GM06990 (cell line): ENCODE measurements at places on chromosomes 2 and 18.
A peak's percentile ranks its signal among the peaks of the same experiment; 100 is the strongest.

- DNase-seq: no peak
Observed at GRCh38 chr2:220569112-220569897, 941.9 kb downstream of the SLC4A3 start.

DNA sequence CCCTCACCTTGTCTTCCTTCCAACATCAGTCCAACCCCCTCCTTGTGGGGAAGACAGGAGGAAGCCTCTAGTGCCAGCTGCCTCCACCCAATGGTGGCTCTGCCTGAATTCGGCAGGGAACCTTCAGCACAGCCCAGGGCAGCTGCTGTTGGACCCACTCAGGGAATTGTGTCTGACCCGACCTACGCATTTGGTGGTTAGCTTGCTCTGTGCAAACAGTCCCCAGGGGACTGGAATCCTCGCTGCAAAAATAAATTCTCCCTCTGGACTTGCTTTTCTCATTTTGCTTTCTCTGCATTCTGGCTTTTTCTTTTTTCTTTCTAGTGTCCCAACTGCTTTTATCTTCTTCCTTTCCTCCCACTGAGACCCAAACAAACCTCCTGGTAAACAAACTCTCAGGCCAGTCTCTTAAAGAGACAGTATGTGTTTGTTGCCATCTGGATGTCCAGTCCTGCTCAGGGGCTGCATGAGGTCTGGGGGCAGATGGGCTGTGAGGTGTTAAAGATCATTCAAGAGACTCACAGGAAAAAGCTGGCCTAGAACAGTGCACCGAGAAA lies 137.7 kb upstream of the HAAO start:
- DNase-seq: no peak

- DNase-seq: no peak
Observed at GRCh38 chr2:43818761-43819160, 19.9 kb downstream of the ABCG5 start.

DNA sequence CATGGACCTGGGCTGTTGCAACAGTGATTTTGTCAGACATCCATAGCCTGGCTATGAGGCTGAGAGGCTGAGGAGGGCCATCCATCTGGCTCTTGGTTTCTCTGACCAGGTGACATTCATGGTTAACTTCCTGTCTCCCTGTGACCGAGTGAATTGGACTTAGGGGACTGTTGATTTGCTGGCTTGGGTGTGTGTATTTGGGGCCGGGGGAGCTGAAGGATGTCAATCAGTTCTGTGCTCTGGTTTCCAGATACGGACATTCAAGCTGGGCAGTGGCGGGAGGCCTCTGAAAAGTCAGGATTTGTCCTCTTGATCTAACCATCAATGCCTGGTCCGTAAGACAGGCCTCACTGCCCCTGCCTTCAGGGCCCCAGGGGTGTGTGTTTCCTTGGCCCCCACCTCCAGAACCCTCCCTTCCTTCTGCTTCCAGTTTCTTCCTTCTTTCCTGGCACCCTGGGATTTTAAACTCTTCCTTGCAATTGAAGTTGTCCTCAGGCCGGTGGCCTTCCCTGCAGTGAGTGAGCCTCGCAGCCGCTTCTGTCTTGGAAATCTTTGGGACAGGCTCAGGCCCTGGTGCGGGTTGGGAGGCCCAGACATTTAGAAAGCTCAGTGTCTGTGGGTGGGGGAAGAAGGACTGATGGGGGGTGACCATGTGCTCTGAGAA lies 54.7 kb upstream of the HAAO start:
- no peak for DNase-seq

DNA sequence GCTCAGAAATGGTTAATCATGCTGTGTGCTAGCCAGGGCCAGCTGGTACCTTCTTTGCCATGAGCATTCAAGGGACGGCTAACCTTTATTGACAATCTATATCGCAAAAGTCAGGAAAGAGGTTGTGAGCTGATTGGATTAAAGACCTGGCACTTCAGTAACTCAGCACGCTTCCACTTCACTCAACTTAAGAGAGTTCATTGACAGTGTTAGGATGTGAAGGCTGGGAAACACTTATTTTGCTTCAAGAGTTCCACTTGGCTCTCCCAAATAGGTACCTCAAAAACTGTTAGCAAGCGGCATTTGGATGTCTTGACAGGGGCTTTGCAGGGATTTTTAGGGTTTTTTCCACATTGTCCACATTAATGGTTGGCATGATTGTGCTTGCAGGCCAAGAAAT lies 25.1 kb upstream of the TXNDC2 start:
- DNase-seq: no peak

DNA sequence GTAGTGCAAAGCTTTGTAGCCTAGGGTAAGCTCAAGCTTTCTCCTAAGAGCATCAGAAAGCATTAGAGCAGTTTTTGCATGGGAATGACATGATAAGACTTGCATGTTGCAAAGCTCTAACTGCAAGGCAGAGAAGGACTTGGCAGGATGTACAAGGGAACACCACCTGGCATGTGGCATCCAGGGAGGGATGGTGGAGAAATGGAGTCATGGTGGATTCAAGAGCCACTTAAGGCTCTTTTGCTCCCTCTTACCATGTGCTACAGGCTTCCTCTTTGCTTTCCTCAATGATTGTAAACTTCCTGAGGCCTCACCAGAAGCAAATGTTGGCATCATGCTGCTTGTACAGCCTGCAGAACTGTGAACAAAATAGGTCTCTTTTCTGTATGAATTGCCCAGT lies 266.0 kb downstream of the GLI2 start:
- no peak for DNase-seq

DNA sequence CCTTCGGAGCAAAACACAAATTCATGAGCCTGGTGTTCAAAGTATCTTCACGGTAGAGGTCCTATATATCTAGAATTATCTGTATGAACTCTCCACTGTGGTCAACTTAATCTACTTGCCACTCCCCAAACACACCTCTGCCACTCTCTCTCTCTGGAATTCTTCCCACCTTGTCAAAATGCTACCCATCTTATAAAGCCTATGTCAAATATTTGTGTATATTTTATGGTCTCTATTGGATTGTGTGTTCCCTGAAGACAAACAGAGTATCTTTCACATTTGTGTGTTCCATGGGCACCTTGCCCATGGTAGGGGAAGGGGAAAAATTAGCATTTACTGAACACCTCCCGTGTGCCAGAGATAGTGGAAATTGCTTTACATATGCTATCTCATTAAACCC lies 83.2 kb upstream of the ATL2 start:
- DNase-seq: no peak

DNA sequence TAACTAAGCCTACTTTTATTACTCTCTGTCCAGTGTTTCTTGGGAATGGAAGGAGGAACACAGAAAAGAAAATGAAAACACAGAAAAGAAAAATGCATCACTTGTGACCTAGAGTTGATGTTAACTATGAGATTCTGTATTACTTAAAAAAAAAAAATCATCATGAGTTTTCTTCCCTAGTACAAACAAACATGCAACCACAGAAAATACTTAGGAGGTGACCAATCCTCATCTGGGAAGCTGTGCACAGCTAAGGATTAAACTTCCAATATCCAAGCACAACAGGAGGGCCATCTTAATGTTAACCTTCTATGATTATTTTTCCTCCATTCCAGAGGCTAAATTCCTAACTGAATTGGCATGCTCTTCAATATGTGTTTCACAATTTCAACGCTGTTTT lies 1140.4 kb downstream of the LRP1B start:
- no peak for DNase-seq

GRCh38 chr2:111200333-111200881 lies 79.7 kb downstream of the BCL2L11 start:
- no peak for DNase-seq

DNA sequence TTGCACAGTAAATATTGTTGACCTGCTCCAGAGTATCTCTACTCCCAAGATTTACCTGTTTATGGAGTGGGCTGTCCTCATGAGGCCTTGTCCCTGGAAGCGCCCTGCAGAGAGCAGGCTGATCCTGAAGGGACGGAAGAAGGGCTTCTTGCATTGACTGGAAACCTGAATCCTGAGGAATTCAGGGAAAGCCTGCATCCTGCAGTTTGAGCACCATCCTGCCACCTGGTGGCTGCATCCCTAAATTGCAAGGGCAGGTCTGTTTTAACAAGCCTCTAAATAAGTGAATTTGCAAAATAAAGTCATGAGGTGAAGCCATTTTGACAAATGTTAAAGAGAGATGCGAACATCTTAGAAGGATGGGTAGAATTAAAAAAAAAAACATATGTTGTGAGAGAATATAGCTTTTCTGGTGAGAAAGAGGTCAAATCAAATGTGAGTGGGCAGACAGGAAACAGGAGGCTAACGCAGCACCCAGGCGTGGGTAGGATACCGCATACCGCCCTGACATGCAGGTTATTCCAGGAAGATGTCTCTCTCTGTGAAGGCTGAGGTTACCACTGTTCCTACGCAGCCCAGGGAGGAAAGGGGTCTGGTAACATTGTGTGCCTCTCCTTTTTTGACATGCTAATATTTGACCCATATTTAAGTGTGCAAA lies 754.9 kb downstream of the RNF144A start:
- DNase-seq: peak; percentile 13

- DNase-seq: no peak
Observed at GRCh38 chr18:58851856-58852255, 12.8 kb upstream of the ZNF532 start.

- no peak for DNase-seq
Observed at GRCh38 chr18:67496469-67496868, 20.1 kb downstream of the DSEL start.

GRCh38 chr2:130258356-130258755 lies 60.1 kb upstream of the TUBA3E start:
- DNase-seq: no peak

DNA sequence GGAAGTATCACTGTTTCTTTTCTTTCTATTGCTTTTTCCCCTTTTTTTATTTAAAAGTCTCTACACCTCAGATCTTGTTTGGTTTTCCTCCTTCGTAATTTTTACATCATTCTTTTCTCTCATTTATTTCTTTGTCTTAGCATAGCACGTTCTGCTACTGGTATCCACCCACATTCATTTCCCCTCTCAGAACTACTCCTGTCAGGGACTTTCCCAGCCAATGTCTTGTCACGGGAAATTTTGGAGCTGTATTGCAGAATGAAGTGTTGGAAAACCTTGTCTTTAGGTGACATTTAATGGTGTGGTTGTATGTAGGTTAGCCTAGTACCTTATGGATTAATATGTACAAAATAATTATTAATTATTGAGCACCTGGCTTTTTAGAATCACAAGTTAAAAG lies 34.0 kb downstream of the TTLL4 start:
- DNase-seq: no peak

GRCh38 chr18:53843113-53843760 lies 381.2 kb downstream of the MBD2 start:
- DNase-seq: no peak

GRCh38 chr18:48798334-48799245 lies 152.2 kb downstream of the SMAD7 start:
- DNase-seq: no peak

DNA sequence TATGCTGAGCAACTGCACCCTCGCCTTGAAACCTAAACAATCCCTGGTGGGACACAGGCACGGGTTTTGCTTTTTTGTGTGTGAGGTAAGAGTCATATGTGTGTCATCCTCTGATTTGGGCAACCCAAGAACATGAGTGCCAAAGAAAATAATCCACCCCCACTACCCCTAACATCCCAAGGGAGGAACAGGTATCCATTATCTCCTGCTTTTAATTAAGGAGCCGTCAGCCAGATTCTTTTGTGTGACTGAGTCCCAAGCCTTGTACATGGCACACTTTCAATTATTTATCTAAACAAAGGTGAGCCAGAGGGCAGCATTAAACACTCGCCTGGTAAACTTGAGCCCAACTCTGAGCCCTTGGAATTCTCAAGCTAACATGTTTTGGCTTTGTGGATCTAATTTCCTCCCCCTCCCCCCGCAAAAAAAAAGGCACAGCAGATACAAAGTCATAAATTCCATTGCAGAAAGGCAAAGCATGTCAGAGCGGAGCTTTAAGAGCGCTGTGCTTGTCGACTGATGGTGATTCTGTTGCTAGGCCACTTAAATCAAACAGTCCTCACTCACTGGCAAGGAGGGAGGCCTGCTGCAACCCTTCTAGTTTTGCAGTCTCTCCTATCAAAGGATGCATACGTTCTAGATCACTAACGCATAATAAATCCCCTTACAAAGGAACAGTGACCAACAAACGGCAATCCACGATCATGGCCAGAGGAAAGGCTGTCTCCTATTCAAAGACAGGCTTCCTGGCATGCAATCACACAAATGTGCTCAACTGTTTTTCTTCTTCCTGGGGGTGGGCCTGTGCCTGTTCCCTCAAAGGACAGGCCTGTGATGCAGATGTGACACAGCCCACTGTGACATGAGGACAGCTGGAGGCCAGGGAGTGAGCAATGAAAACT lies 143.5 kb upstream of the LMAN1 start:
- no peak for DNase-seq

- DNase-seq: peak; percentile 28
Observed at GRCh38 chr2:239910851-239911640, 114.1 kb downstream of the NDUFA10 start.

- no peak for DNase-seq
Observed at GRCh38 chr2:195304310-195304709, 352.7 kb upstream of the SLC39A10 start.

- peak; percentile 28 for DNase-seq
Observed at GRCh38 chr2:164841719-164842623, at the start of gene COBLL1. TSS of gene COBLL1 (minus strand) at chr2:164841823. CDS start at chr2:164841196, 627 bp downstream.

- no peak for DNase-seq
Observed at GRCh38 chr18:49364821-49365220, 95.6 kb downstream of the DYM start.

- DNase-seq: no peak
Observed at GRCh38 chr2:184091456-184091855, 506.9 kb upstream of the ZNF804A start.

DNA sequence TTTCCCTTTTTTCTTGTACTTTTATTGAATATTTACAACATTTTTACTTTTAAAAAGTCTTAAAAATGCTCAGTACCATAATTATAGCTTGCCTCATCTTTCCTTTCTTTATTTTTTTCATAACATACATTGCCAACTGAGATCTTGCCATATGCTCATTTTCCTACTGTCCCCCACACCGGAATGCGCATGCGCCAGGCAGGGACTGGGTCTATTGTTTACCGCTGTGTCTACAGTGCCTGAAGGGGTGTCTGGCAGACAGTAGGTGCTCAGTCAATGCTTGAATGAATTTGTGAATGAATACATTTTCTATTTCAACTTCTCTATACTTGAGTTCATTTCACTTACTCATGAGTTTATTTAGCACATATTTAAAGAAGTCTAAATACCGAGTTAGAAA lies 158.0 kb downstream of the CYP26B1 start:
- DNase-seq: no peak

DNA sequence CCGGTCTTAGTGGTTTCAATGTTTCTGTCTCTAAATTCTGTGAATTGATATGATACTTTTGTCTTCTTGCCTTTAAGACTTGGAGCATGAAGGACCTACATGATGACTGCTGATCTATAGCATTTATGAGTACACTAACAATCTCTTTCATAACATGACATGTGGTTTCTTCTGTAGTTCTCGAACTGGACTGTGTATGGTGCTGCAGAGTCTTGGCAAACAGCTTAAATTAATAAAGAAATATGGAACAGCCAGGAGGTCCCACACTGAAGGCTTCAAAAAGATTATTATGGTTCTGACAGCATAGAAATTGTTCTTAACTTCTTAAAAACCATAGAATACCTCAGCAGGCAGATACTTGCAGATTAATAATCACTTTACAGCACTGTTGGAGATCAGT lies 145.0 kb downstream of the DCC start:
- no peak for DNase-seq

- no peak for DNase-seq
Observed at GRCh38 chr18:24990671-24991134, 361.3 kb downstream of the ZNF521 start.

GRCh38 chr2:146870691-146871090 lies 974.1 kb upstream of the ACVR2A start:
- DNase-seq: no peak

- DNase-seq: no peak
Observed at GRCh38 chr2:181467966-181468707, 11.0 kb downstream of the ITGA4 start.
